Vagina (tissue), 2 donors: ENCODE measurements at places on chromosomes 12 and 14.

GRCh38 chr12:52801773-52802172 lies 5.9 kb upstream of the KRT3 start:
- DNase-seq: no peak
- H3K36me3 ChIP-seq: no peaks in the 10 kb centered on the region
- no peaks in the 10 kb centered on the region for H3K27me3 ChIP-seq
- no peak overlapping the region for H3K27ac ChIP-seq
- peaks cover 12% of the 10 kb centered on the region for H3K4me1 ChIP-seq

GRCh38 chr14:94019329-94019728 lies 6.8 kb upstream of the OTUB2 start:
- no peaks in the 10 kb centered on the region for H3K36me3 ChIP-seq
- H3K4me1 ChIP-seq: no peaks in the 10 kb centered on the region
- no peak overlapping the region for H3K4me3 ChIP-seq
- H3K27ac ChIP-seq: no peak overlapping the region

DNA sequence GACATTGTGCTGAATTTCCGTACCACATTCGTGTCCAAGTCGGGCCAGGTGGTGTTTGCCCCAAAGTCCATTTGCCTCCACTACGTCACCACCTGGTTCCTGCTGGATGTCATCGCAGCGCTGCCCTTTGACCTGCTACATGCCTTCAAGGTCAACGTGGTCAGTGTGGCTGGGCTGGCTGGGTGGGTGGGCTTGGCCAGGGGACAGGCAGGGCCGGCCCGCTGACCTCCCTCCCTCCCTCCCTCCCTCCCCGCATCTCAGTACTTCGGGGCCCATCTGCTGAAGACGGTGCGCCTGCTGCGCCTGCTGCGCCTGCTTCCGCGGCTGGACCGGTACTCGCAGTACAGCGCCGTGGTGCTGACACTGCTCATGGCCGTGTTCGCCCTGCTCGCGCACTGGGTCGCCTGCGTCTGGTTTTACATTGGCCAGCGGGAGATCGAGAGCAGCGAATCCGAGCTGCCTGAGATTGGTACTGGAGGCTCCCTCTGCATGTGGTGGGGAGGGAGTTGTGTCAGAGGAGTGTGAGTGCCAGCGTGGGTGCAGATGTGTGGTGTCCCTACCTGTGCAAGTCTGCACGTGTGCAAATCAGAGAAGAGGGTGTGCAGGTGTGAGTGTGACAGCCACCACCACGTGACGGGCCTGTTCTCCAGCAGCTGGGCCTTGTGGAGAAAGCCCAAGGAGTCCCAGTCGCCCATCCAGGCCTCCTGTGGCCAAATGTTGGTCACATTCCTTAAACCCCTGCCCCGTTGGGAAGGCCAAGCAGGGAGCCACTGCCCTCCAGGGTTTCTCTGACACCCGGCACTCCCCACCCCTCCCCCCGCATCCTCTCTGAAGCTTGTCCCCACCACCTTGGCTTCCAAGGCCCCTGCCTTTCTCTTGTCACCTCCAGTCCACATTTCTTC lies 5.3 kb downstream of the KCNH3 start:
- no peaks in the 10 kb centered on the region for H3K36me3 ChIP-seq
- peaks cover 12% of the 10 kb centered on the region for H3K4me1 ChIP-seq
- no peak overlapping the region for H3K27ac ChIP-seq
- H3K4me3 ChIP-seq: no peak overlapping the region
- H3K27me3 ChIP-seq: peaks cover 4% of the 10 kb centered on the region

- DNase-seq: no peak
- no peaks in the 10 kb centered on the region for H3K27me3 ChIP-seq
- H3K27ac ChIP-seq: no peak overlapping the region
- peaks cover 31% of the 10 kb centered on the region for H3K4me1 ChIP-seq
- H3K36me3 ChIP-seq: no peaks in the 10 kb centered on the region
- H3K4me3 ChIP-seq: no peak overlapping the region
These were observed 21.7 kb upstream of the DUSP6 start for GRCh38 chr12:89373763-89374572.

DNA sequence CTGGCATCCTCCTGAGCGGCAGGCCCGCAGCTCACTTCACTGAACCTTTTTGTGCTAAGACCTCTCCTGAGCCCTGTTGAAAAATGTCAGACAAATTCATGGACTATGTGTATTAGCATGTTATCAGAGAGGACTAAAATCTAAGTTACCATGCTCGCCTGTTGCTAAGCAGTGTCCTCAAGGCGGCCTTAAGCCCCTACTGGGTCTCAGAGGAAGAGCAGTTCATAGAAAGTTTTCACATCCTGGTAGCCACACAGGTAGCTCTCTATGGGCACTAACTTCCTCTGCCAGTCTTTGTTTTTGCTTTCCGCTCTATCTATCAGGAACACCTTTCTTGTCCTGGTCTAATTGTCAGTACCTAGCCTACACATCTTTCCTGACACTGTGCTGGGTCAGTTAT lies 306.6 kb upstream of the MIS18BP1 start:
- no peak for DNase-seq
- no peaks in the 10 kb centered on the region for H3K27me3 ChIP-seq
- no peak overlapping the region for H3K27ac ChIP-seq
- no peaks in the 10 kb centered on the region for H3K4me1 ChIP-seq
- no peaks in the 10 kb centered on the region for H3K36me3 ChIP-seq

GRCh38 chr14:63685401-63685800 lies 42.5 kb downstream of the SGPP1 start:
- H3K4me1 ChIP-seq: no peaks in the 10 kb centered on the region
- no peak for DNase-seq
- H3K27me3 ChIP-seq: no peaks in the 10 kb centered on the region
- H3K27ac ChIP-seq: no peak overlapping the region

DNA sequence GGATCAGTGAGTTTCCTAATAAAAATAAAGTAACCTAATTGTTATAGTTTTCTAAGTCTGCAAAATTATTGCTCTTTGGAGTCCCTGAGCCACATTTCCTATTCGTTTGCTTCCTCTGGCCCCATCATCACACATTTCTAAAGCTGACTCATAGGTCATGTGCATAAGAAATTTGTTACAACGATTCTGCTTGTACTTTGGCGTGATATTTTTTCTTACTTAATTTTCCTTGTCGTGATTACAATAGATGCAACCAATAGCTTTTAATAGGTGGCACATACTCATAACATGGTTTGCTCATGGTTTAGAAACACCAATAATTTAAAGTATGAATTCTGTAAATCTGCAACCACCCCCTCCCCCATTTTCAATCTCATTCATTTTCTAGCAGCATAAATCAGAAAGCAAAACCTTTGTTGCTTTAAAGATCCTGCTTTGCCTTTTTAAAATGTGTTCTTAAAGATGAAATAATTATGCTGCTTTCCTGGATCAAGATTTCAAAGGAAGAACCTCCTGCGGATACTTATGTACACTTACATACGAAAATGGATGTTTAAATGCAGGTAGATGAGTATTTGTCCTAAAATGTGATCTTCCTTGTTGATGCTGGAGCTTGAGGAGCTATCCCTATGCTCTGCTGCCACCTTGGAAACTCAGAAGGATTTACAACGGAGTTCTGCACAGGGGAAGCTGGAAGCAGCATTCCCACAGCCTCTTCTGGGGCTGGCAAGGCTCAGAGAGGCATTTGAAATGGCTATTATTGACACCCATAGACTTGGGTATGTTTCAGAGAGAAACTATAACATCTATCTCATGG lies 1.7 kb upstream of the FLRT2 start:
- peak overlapping the region; percentile 81 for H3K27ac ChIP-seq
- peaks cover 21% of the 10 kb centered on the region for H3K4me1 ChIP-seq
- DNase-seq: no peak
- H3K4me3 ChIP-seq: peak overlapping the region; percentile 76
- no peaks in the 10 kb centered on the region for H3K36me3 ChIP-seq
- no peaks in the 10 kb centered on the region for H3K27me3 ChIP-seq

- H3K4me3 ChIP-seq: no peak overlapping the region
- H3K4me1 ChIP-seq: no peaks in the 10 kb centered on the region
- H3K27me3 ChIP-seq: no peaks in the 10 kb centered on the region
- DNase-seq: no peak
- H3K27ac ChIP-seq: no peak overlapping the region
These were observed 82.3 kb upstream of the CDKN3 start for GRCh38 chr14:54314365-54315104.

GRCh38 chr12:12964255-12964654 lies 12.3 kb upstream of the GPRC5D start:
- no peaks in the 10 kb centered on the region for H3K27me3 ChIP-seq
- no peaks in the 10 kb centered on the region for H3K4me1 ChIP-seq
- no peak overlapping the region for H3K27ac ChIP-seq
- DNase-seq: no peak
- no peak overlapping the region for H3K4me3 ChIP-seq

DNA sequence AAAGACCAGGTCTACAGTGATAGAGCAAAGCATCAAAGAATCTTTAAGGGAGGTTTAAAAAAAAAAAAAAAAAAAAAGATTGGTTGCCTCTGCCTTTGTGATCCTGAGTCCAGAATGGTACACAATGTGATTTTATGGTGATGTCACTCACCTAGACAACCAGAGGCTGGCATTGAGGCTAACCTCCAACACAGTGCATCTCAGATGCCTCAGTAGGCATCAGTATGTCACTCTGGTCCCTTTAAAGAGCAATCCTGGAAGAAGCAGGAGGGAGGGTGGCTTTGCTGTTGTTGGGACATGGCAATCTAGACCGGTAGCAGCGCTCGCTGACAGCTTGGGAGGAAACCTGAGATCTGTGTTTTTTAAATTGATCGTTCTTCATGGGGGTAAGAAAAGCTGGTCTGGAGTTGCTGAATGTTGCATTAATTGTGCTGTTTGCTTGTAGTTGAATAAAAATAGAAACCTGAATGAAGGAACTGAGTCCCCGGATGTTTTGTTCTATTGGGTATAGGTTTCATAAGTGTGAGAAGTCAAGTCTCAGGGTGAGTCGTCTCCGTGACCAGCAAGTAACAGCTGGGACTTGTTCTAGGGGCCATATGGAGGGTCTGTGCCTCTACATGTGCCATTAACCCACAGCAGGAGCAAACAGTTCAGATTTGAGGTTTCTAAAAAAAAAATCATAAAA lies 9.3 kb downstream of the PEBP1 start:
- DNase-seq: no peak
- no peaks in the 10 kb centered on the region for H3K4me1 ChIP-seq
- H3K36me3 ChIP-seq: no peaks in the 10 kb centered on the region
- H3K4me3 ChIP-seq: no peak overlapping the region
- no peak overlapping the region for H3K27ac ChIP-seq
- H3K27me3 ChIP-seq: no peaks in the 10 kb centered on the region

DNA sequence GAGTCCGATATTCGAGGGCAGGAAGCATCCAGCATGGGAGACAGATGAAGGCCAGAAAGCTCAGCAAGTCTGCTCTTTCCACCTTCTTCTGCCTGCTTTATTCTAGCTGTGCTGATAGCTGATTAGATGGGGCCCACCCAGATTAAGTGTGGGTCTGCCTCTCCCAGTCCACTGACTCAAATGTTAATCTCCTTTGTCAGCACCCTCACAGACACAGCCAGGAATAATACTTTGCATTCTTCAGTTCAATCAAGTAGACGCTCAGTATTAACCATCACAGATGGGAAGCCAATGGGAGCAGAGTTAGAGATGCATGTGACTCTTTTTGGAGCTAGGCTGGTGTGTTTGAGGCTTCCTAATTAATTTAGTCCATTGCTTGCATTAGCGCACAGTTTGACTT lies 17.0 kb downstream of the C12orf75 start:
- H3K4me3 ChIP-seq: no peak overlapping the region
- H3K4me1 ChIP-seq: peaks cover 8% of the 10 kb centered on the region
- H3K36me3 ChIP-seq: no peaks in the 10 kb centered on the region
- DNase-seq: no peak
- H3K27me3 ChIP-seq: no peaks in the 10 kb centered on the region
- no peak overlapping the region for H3K27ac ChIP-seq

- H3K27ac ChIP-seq: no peak overlapping the region
- H3K27me3 ChIP-seq: no peaks in the 10 kb centered on the region
- no peak for DNase-seq
- peaks cover 23% of the 10 kb centered on the region for H3K4me1 ChIP-seq
- no peaks in the 10 kb centered on the region for H3K36me3 ChIP-seq
These were observed 8.4 kb downstream of the PAPLN start for GRCh38 chr14:73245480-73246325.

GRCh38 chr14:28142400-28143015 lies 624.1 kb upstream of the FOXG1 start:
- no peaks in the 10 kb centered on the region for H3K4me1 ChIP-seq
- H3K36me3 ChIP-seq: no peaks in the 10 kb centered on the region
- H3K27ac ChIP-seq: no peak overlapping the region
- no peak for DNase-seq
- no peaks in the 10 kb centered on the region for H3K27me3 ChIP-seq

DNA sequence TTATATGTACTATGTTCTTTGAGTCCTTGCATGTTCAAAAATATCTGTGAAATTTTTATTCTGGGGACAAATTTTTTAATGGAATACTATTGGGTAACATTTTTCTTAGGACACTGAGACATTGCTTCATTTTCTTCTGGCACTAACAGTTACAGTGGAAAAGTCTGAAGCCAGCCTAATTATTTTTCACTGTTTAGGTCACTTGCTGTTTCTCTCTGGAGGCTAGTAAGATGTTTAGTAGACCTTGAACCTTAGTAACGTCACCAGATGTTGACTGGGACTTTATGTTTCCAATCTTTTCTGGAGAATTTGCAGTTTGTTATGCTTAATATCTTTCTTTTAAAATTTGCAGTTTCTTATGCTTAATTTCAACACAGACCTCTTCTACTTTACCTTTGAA lies 12.3 kb upstream of the EPYC start:
- H3K4me3 ChIP-seq: no peak overlapping the region
- H3K36me3 ChIP-seq: no peaks in the 10 kb centered on the region
- no peaks in the 10 kb centered on the region for H3K27me3 ChIP-seq
- H3K4me1 ChIP-seq: peaks cover 4% of the 10 kb centered on the region
- DNase-seq: no peak
- no peak overlapping the region for H3K27ac ChIP-seq

DNA sequence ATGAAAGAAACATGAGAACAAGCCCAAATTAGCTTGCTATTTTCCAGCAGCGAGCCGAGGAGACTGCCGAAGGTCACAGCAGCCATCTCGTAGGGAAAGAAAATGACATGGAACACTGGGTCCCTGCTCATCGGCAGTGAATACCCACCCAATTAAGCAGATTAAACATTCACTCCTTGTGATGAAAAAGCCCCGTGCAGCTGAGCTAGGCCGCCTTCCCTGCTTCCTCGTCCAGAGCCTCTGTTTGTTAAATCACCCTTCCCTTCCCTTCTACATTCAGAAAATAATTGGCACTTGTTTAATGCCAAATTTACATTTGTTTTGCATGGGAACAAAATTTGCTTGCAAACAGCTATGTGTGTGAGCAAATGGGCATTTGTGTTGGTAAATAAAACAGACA lies 342.5 kb downstream of the RMST start:
- H3K4me1 ChIP-seq: no peaks in the 10 kb centered on the region
- no peak overlapping the region for H3K4me3 ChIP-seq
- no peak overlapping the region for H3K27ac ChIP-seq
- H3K36me3 ChIP-seq: no peaks in the 10 kb centered on the region
